ENCODE measurements at places on chromosomes 13 and 19.

DNA sequence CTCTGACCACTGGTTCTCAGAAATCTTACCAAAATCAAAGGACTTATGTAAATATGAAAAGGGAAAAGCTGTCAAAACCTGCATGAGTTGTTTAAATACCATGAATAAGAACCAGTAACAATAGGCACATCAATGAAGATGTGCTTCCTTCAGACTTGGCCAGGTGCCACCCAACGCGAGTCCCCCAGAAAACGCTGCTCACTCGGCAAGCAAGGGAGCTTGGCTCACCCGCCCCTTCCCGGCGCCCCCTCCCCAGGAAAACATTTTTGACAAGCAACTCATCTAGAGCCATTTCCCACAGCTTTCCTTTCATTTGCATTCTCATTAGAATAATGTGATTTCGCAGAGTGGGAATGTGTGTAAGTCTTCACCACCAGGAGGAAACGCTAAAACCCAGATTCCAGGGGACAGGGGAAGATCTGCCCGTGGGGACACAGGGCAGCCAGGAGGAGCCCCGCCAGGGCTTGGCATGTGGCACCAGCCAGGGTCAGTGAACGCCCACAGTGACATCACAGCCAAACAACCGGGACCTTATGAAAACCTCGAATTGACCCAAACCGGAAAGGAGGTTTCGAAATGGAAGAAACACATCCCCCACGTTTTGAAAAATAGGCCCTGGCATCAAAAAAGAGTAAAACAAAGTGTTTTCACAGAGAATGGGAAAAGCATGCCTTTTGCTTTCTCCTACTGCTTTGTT lies 366.2 kb upstream of the TSHZ3 start:
- DNase-seq: no peak

DNA sequence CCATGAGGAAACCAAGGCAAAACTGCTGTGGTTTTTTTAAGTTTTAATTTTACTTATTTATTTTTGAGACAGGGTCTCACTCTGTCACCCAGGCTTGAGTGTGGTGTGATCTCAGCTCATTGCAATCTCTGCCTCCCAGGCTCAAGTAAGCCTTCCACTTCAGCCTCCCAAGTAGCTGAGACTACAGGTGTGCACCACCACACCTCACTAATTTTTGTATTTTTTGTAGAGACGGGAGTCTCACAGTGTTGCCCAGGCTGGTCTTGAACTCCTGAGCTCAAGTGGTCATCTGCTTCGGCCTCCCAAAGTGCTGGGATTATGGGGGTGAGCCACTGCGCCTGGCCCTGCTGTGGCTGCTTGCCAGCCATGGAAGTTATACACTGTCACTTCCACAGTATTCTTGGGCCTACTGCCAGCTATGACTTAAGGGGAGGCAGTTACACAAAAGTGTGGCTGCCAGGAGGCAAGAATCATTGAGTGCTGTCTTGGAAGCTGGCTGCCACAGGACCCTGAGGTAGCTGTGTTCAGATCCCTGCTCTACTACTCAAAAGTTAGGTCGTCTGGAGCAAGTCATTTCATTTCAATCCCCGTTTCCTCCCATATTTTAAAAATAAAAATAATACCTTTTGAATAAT lies 12.7 kb downstream of the FARP1 start:
- DNase-seq: no peak

- no peak for DNase-seq
Observed at GRCh38 chr13:89790696-89791095, 1556.8 kb upstream of the MIR17HG start.

- DNase-seq: no peak
Observed at GRCh38 chr19:32879741-32880140, 10.2 kb upstream of the SLC7A9 start.

DNA sequence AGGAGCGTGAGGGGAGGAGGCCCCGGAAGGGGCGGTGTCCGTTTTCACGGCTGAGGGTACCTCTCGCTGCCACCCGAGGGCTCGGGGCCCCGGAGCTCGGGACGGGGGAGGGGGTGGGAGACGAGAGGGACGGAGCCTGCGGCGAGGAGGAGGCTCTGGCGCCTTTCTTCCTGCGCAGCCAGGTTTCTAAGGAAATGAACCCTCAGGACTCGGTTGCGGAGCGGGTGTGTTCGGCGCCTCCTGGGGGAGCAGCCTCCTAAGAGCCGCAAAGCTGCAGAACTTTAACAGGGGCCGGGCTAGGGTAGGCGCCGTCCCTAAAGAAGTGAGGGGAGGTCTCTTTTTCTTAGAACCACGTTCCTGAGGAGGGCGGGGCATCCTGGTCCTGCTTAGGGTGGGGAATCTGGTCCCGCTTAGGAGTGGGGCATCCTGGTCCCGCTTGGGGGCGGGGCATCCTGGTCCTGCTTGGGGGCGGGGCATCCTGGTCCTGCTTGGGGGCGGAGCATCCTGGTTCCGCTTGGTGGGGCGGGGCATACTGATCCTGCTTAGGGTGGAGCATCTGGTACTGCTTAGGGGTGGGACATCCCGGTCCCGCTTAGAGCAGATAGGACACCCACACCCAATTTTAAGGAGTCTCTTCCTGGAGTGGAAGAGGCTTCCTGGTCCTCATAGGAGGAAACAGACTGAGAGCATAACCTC lies 6.2 kb downstream of the SYT5 start:
- peak; percentile 52 for DNase-seq

DNA sequence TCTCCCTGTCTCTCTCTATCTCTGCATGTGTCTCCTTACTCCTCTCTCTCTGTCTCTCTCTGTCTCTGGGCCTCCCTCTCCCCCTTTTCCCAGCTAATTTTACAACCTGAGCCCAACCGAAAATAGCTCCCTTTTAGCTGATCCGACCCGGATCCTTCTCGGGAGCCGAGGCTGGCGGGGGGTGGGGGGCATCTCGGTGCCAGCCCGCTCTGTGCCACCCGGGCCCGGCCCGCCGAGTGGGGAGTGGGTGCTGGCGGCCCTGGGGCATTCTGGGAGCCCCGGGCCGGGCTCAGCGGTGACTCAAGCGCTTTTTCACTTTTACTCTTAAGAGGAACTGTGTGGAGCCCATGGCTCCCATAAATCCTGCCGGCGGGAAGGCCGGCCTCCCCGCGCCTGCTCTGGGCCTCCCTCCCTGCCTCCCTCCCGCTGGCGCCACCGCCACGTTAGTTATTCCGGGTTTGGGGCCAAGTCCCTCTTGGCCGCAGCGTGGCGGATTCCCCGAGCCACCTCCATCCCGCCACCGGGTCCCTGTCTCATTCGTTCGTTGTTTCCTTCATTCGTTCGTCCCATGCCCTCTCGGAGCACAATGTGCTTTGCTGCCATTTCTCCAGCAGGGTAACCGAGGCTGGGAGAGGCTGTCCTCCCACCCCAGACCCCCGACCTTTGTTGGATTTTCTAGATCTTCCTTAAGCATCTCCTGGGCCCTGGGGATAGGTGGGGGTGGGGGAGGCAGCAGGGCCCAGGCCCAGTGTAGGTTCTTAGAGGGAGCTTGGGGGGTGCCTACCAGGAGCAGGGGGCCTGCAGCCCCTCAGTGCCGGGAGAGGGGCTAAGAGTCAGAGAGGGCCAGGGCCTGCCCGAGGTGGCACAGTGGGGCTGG lies 3.2 kb downstream of the NFIC start:
- DNase-seq: no peak

- DNase-seq: no peak
Observed at GRCh38 chr19:23698711-23699520, 11.9 kb upstream of the ZNF675 start.

DNA sequence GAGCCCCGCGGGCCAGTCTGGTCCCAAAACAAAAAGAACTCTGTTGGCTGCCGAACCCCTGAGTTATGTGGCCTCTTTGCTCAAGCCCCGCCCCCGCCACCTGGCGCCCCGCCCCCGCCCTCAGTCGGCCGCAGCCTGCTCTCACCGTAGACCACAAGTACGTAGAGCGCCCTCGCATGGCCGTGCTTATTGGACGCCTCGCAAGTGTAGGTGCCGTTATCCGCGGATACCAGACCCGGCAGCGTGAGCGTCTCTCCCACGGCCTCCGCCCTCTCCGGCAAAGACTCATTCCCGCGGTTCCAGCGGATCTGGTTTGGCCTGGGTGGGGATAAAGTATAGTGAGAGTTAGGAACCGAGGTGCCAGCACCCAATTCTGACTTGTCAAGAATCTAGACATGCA lies 5.5 kb upstream of the ZNF428 start:
- peak; percentile 91 for DNase-seq

- no peak for DNase-seq
Observed at GRCh38 chr19:383040-383439, 25.9 kb downstream of the C2CD4C start.

DNA sequence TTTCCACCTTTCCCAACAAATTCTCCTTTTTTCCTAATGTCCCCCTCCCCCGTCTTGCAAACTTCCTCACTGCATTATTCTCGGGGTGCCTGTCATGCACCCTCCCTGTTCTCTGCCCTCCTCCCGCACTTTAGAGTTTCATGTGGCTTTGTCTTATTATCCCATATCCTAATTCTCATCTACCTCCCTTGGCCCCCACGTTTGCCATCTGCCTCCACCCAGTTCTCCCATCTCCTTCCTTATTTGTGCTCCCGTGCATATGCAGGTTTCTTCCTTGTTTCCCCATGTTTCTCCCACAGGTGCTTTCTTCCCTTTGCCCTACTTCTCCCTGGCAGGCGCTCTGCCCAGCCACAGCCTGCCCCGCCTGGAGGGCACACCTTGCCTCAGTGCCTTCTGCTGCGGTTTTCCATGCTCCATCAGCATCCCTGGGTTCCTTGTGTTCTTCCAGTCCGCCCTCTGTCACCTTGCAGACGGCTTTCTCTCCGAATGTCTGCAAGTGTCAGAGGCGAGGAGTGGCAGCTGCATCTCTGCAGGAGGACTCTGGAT lies 1.5 kb downstream of the SPATA13 start:
- DNase-seq: no peak

DNA sequence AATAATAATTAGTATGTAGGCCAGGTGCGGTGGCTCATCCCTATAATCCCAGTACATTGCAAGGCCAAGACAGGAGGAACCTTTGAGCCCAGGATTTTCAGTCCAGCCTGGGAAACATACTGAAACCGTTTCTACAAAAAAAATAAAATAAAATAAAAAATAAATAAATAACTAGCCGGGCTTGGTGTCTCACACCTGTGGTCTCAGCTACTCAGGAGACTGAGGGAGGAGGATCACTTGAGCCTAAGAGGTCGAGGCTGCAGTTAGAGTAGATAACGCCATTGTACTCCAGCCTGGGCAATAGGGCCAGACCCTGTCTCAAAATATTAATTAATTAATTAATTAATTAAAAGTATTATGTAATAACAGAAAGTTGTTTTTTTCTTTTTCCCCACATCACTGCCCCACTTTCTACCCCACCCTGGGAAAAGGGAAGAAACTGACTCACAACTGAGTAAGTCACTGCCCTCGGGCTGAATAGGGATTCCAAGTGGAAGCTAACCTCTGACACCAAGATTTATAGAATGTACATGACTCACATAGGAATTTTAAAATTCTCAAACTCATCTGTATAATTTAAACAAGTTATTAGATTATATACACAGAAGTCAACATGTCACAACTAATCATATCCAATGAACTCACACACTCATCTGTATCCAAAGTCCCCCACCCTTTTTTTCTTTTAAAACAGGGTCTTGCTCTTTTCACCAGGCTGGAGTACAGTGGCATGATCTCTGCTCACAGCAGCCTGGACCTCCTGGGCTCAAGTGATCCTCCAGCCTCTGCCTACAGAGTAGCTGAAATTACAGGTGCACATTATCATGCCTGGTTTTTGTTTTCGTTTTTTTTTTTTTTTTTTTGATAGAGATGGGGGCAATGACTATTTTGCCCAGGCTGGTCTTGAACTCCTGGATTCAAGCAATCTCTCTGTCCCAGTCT lies 12.5 kb downstream of the ZNF611 start:
- no peak for DNase-seq

Data from activated CD4-positive, alpha-beta T cell treated with anti-CD3 and anti-CD28 coated beads, Interleukin-2, Interleukin-6, amounts not matched to agents 100 ng/mL and 50 ng/mL, durations not matched to agents 16 hours and 8 hours (primary cell).